Stimulated activated naive CD8-positive, alpha-beta T cell treated with anti-CD3 and anti-CD28 coated beads, Interleukin-15, Interleukin-2, amounts not matched to agents 100 U/mL and 50 U/mL, for 24 hours (primary cell): ENCODE measurements at places on chromosomes 4 and X.

DNA sequence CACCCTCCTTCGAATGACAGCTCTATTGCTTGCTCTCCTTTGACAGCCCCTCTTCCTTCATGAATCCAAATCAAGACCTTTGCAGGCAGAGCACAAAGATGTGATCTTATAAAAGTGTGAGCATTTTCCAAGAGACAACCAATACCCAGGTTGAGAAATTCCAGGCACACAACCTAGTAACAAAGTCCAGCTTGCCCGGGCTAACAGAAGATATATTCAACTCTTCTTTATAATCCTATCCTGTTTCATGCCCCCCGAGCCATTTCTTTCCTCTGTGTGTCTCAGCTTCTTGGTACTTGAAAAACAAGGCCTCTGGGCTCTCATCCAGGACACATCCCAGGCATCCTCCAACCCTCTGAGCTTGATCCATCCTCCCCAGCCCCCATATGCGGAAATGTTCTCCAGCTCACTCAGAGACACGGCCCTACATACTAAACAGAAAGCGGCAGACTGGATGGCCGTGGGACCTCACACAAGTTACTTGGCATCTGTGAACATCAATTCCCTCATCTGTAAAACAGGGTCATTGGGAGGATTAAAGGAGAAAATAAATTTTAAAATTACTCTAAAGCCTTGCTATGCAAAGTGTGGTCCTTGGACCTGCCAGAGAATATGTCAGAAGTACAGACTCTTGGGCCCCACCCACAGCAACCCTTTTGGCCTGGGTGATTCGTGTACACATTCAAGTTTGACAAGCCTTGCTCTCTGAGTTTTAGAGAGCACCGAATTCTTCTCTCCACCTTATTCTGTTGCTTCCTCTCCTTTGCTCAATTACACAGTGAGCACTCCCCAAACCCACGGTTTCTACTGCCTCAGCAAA is 627.0 kb downstream of the BCOR start:
- DNase-seq = no peak

DNA sequence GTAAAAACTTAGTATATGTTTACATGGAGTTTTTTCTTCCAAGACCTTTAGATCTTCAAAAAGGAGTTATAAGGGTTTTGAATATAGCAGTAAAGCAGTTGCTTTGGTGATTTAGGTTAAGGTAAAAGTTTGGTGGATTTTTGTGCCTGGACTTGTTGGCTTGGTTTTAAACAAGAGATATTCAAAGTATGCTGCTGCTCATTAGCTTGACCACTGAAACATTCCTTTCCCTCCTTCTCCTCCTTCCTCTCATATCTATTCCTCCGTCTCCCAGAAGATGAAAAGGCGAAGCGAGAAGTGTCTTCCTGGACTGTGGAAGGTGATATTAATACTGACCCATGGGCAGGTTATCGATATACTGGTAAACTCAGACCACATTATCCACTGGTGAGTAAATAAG is 38.4 kb downstream of the METAP1 start:
- no peak for DNase-seq

GRCh38 chr4:141283152-141283551 is 62.5 kb downstream of the ZNF330 start:
- no peak for DNase-seq

DNA sequence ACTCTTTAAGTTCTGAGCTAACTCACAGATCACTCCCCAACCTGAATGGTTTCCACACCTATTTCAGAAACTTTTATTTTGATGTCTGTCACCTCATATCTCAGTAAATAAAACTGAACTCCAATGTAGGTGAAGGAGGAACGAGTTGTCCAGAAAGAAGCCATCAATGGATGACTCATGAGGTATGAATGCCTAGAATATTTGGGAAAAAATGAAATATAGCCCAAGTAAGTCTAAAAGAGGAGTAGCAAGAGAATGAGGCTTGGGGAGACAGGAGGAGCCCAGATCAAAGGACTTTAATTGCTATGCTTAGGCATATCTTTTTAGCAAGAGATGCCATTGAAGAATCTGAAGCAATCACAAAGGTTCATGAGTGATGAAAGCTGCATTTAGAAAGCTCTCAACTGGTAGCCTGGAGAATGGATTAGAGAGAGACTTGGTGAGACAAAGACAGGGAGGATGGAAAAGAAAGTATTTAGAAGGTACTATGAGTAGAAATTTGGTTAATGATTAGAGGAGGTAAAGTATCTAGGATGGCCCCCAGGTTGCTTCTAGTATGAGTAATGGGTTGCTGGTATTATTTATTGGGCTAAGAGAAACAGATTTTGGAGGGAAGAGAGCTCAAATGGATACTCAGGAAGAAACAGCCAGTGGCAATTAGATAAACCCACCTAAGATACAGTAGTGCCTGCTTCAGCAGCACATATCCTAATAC is 39.4 kb downstream of the NOCT start:
- no peak for DNase-seq

GRCh38 chr4:30385650-30386049 is 334.5 kb upstream of the PCDH7 start:
- DNase-seq = no peak

- no peak for DNase-seq
Observed at GRCh38 chr4:141792164-141792563, 155.8 kb downstream of the IL15 start.

- DNase-seq = no peak
Observed at GRCh38 chr4:95550115-95550987, 1.6 kb upstream of the UNC5C start.

GRCh38 chr4:48910511-48910910 is 3.9 kb upstream of the OCIAD2 start:
- no peak for DNase-seq

GRCh38 chrX:45191820-45192409 is 8.8 kb downstream of the DIPK2B start:
- DNase-seq = no peak

DNA sequence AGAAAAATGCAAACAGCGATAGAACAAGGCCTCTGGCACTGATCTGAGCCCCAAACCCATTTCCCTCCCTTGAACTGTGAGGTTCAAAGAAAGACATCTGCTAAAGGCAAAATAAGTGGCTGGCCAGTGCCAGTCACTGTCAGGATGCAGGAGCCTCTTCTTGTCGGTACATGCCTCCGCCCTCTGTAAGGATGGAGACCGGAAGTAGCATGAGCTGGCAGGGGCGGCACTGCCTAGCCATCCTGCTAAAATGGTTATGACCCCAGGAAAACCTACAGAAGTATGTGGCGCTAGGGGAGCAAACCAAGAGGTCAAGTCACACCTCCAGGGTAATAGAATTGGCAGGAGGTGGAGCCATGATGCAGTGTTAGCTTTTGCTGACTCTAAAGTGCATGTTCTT is 180.3 kb downstream of the DCLK2 start:
- DNase-seq = no peak
